ENCODE measurements at places on chromosomes 16 and 17.
A peak's percentile ranks its signal among the peaks of the same experiment; 100 is the strongest.

GRCh38 chr17:43719578-43719977 is 39.0 kb downstream of the SOST start:
- DNase-seq = no peak

- DNase-seq = no peak
Observed at GRCh38 chr17:80751946-80752581, 207.4 kb downstream of the RPTOR start.

DNA sequence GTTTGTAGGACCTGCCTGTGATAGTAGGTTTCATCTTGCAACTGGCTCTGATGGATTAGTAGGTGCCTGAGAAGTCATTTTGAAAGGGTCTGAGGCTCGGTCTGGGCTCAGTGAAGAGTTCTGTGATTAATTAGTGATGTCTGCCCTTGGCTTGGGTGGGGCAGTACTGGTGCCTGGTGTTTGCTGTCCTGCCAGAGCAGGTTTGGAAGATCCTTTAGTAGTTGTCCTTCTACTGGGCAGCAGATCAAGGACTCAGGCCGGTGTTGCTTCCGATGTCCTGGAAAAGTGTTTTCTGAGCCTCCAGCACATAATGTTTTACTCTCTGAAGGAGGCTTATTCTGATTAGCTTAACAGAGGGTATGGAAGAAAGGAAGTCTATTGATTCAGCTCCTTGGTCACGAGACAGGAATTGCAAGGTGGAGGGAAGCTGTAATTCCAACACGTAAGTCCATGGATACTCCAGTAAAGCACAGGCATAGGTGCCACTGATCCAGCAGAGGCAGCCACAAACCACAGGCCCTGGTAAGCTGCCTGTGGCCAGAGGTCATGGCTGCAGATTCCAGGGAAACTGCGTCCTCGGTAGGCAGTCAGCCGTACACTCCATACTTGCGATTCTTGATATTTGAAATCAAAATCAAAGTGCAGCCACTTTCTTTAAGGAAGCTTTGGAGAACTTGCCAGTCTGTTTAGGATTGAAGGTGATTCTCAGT is 18.7 kb downstream of the HLF start:
- no peak for DNase-seq

GRCh38 chr16:10655415-10655977 is 39.2 kb downstream of the TEKT5 start:
- DNase-seq = no peak

DNA sequence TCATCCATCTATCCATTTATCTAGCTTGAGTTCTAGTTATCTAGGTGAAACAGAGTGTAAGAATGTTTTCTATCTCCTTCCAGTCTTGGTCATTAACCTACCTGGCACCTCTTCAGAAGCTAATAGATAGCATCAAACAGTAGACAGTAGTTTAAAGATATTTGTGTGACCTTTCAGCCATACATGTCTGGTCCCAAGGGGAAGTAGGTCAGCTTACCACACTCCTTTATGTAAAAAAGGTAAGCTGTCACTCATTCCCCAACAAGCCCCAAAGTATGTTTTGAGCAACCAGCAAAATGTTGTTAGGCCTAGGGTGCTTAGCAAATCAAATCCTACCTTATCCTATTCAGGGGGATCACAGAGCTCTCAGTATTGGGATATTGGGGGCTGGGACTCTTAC is 3.5 kb downstream of the KRT33B start:
- no peak for DNase-seq

DNA sequence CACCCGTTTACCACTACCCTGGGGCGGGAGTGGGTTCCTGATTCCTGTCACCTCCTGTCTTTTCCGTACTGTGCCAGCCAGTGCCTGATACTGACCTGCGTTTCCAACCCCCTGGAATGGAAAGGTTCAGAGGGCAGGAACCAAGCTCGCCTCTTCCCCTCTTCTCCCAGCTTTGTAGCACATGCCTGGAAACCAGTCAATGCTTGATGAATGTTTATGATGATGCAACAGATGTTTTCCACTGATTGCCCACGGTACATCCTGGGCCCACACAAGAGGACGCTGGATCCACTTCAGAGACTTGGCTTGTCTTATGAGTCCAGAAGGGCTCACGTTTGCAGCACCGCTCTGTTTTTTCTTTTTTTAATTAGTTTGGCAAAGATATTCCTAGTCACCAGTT is 262.0 kb downstream of the CPPED1 start:
- no peak for DNase-seq

DNA sequence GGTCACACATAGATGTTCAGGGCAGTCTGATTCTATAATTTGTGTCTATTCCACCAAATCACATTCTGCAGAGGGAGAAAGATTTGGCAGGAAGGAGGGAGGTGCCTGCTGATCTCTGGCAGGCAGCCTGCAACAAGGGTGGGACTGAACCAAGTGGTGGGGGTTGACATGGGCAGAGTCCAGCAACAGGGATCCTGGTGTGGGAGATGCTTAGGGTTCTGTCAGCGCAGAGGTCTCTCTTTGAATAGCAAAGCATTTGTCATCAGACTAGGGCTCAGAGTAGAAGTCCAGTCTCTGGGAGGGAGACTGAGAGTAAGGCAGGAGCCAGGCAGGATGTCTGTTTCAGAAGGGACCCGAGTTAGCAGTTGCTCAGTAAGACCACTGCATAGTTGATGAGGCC is 94.6 kb downstream of the UTP18 start:
- no peak for DNase-seq

DNA sequence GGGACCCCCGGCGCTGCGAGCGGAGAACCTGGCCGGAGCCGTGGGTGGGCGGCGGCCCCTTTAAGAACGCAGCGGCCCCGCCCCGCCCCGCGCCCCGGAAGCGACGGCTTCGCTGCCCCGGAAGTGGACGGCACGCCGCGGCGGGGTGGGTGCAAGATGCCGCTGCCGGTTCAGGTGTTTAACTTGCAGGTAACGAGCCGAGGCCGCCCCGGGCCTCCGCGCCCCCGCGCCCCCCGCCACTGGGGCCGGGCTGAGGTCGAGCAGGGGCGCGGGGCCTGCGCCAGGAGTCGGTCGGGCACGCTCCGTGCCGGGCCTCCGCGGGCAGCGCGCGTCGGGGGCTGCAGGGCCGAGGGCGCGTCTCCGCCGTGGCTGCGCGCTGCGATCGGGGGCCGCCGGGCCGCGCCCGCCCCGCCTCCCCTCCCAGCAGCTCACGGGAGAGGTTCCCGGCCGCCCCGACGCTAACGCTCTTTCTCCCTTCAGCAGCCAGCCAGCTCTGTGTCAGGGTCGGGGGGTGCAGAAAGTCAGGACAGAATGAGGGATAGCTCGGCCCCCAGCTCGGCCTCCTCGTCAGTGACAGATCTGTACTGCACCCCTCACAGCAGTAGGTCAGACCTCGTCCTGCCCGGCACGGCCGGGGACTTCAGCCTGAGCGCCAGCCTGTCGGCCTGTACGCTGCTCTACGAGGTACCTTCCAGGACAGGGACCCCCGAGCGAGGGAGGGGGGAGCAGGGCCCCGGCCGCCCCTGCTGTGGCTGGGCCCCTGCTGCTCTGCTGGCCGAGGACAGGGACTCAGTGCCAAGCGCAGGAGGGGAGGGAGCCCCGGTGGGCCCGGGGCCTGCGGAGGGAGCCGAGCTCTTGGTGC is at the start of the genes GPS1 and RFNG:
TSS of gene GPS1 (plus strand) at position 123 of the 862 bp plus-strand sequence. CDS start at position 157, 34 bp downstream.
TSS of gene RFNG (minus strand) at position 36 of the 862 bp plus-strand sequence. CDS start 45 bp downstream, outside the sequence.
- no peak for DNase-seq

DNA sequence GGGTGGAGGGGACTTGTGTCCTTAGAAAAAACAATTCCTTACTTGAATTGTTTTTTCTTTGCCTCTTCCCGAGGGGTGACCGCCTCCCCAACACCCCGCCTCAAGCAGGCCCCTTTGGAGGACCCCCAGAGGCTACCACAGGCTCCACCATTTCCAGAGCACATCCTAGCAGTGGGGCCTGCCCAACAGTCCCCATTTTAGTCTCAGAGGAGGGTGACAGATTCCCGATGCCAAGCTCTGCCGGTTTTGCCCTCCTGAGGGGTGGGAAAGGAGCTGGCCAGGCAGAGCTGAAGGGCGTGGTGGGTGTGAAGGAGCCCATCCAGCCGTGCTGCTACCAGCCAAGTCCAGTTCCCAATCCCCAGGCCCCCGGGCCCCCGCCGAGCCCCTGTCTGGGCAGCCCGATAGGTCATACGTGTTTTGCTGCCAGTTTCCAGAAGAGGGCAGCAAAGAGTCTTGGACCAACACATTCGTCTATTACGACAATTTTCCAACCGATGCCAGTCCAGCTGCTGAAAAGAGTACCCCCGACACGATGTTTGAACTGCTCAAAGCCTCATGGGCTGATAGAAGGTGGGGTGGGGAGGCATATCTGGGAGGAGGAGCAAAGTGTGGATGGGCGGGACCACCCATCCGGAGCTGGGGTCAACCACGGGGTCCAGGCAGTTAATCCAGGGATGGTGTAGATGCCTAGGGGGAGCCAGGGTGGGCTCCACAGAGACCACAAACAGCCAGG is 18.8 kb upstream of the GAA start:
- no peak for DNase-seq

- DNase-seq = no peak
Observed at GRCh38 chr16:83627996-83628395, 179.8 kb upstream of the HSBP1 start.

GRCh38 chr17:78433013-78433727 is 54.7 kb downstream of the PGS1 start:
- DNase-seq = no peak

GRCh38 chr17:74603037-74603635 is 11.1 kb upstream of the CD300LD start:
- DNase-seq = no peak

DNA sequence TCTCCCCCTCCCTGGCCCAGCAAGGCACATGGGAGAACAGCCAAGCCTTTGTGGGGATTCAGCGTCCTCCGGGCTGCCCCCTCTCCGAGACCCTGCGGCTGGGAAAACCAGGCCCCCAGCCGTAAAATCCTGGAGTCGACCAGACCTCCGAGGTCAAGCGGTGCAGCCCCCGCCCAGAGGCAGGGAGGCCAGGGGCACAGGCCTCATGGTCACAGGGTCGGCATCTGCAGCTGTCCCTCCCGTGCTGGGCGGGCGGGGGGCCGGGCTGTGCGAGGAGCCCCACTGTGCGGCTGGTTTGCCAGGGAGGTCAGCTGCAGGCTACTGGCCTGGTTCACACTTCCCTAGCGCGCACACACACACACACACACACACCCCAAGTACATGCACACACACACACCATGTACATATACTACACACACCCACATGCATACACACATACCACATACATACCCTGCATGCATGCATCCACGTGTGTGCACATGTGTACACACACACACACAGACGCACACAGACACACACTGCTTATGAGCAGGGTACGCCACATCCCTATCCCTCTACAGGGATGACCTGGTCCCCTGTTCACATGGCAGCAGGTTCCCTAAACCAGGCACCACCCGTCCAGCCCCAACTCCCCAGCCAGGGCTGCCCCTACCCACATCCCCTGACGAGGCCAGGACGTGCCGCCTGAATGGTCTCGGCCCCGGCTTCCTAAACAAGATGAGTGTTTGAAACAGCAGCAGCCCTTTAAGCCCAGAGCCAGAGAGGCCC is 108.9 kb upstream of the CIBAR2 start:
- no peak for DNase-seq

GRCh38 chr17:7445619-7445968 is 733 bp downstream of the CHRNB1 start:
- no peak for DNase-seq

DNA sequence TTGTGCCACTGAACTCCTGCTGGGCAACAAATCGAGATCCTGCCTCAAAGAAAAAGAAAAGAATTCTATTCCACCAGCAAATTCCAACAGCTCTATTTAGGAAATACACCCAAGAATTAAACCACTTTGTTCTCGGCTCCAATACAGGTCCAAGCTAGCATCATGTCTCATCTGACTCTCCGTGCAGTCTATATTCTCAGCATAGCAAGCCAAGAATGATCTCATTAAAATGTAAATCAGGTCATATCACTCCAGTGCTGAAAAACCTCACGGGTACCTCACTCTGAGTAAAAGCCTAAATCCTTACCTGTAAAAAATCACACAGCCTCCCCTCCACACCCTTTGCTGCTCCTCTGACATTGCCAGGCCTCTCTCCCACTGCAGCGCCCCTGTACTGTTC is 23.9 kb downstream of the UBE2G1 start:
- DNase-seq = no peak

- DNase-seq = no peak
Observed at GRCh38 chr16:58589326-58589905, 40.2 kb downstream of the CNOT1 start.

DNA sequence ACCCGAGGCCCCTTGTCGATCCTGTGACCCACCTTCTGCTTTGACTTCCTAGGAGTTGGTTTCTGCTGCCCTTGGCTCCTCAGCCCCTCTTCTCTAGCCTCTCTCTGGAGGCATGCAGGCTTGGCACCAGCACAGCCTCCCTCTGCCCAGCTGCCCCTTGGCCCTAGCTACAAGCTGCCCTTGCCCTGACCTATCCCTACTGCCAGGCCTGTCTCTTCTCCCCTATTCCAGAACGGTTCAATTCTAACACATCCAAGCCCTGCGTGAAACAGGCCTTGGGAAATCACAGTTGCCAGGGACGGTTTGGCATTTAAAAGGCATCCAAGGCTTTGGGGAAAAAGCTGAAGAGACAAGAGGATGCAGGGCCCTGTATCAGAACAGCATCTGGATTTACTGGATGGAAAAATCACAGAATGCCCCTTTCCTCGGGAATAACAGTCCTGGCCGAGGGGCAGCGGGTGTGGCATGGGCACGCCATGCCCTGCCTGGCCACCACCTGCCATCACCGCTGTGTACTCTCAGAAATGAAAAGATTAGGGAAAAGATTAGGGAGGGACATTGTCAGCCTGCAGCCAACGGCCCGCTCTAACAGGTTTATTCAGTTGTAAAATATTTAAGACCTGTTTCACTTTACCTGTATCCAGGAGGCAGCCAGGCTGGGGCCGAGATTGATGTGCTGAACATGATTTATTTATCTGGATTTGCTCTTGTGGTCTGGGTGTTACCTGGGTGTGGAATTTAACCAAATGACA is 15.8 kb downstream of the RAI1 start:
- DNase-seq = no peak

- DNase-seq = no peak
Observed at GRCh38 chr17:21035406-21035805, 7.4 kb downstream of the USP22 start.

DNA sequence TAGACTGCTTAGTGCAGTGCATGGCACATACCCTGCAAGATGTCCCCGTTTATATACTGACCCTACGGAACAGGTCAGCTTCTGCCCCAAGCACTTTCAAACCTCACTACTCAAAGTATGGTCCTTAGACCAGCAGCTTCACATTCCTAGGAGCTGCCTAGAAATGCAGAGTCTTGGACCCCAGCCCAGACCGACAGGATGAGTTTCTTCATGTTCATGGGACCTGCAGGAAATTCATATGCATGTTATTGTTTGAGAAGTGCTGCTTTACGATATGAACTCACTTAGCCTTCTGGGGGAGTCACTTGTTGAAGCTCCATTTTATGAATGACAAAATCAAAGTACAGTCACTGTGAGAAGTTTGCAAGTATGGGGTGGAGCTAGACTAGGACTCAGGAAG is 82.6 kb downstream of the DYNLRB2 start:
- peak; percentile 21 for DNase-seq
